C1 segment of cervical spinal cord (tissue), 14 donors: ENCODE measurements at places on chromosomes 12 and 14.

DNA sequence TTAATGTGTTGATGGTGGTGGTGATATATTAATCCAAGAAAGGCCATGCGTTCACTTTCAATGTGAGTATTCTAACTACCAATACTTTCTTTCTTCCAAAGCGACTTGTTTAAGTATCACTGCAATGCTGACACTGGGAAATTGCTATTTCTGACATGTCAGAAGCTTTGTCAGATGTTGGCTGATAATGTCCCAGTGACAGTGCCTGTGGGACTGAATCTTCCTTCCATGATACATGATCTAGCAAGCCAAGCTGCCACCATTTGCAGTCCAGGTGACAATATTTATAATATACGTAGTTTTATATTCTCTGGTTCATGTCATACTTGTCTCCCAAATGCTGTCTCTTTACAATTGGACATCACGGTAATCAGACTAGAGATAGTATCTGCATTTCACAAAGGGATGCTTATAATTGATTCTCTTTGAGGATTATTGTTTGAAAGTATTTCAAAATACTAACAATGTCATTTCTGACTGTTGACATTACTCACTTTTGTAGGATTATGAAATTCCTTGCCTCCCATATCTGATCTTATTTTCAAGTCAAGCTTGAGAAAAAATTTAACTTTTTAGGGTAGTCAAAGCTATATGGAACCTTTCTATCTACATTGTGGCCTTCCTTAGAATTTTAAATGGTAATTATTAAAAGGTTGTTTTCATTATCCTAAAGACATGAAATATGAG lies 57.3 kb downstream of the KNTC1 start:
- no peak for DNase-seq

- no peak for DNase-seq
Observed at GRCh38 chr14:91363776-91364523, 53.7 kb downstream of the CCDC88C start.

GRCh38 chr12:29944269-29945000 lies 160.7 kb upstream of the TMTC1 start:
- no peak for DNase-seq

DNA sequence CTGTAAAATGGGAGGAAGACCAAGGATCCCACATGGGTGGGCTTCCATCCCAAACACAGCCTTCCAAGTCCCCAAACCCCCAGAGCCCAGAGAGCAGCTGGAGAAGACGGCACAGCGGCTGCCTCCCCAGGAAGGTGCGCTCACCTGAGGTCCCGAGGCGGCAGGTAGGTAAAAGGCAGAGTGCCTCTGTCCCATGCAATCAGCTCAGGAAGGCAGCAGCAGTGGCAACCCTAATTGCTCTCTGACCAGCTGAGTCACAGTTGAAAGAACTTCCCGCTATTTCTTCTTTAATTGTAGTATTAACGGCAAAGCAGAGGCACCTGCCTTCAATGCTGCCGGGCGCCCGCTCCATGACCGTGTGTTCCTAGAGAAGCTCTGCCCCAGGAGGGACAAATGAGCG lies 91.1 kb upstream of the BCL11B start:
- DNase-seq = no peak

GRCh38 chr12:3086729-3087323 lies 9.6 kb downstream of the TSPAN9 start:
- no peak for DNase-seq

DNA sequence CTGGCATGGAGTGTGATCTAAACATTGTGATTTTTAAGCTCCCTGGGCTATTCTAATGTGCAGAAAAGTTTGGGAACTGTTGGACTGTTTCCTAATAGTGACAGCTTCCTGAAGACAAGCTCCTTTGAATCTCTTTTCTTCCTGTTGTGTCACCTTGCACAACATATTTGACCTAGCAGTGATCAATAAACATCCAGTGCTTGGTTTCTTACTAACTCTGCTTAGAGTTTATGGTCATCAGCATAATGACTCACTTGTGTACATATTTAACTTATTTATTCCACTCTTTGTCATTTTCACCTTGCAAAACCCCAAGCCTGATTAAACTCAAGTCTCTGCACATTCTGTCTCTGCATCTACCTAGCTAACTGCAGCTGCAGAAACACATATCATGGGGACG lies 27.3 kb upstream of the TBC1D30 start:
- no peak for DNase-seq

DNA sequence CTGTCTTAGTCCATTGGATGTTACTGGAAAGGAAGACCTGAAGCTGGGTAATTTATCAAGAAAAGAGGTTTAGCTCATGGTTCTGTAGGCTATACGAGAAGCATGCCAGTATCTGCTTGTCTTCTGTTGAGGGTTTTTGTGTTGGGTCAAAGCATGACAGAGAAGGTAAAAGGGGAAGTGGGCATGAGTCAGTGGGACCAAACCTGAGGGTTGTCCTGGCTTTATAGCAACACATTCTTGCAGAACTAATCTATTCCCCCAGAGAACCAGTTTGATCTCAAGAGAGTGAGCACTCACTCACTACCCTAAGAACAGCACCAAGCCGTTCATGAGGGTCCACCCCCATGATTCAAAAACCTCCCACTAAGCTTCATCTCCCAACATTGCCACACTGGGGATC lies 19.0 kb upstream of the KRAS start:
- no peak for DNase-seq

DNA sequence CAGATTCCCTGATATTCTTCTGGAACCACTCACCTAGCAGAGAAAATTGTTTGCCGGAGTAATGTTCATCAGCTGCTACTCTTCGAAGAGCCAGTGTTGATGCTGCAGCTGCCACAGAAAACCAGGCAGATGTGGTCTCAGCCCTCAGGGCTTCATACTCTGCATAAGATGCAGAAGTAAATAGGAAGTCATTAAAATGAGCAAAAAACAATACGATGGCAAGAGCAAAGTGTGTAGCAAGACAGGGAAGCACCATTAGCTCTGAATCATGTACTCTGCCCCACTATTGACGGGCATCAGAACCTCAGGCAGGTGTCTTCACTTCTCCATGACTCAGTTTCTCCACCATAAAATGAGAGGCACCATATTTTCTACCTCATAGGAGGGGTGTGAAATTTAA lies 991.6 kb upstream of the TMEM132C start:
- no peak for DNase-seq

GRCh38 chr12:94150240-94151121 lies 2.1 kb downstream of the PLXNC1 start:
- no peak for DNase-seq
